ENCODE measurements at places on chromosomes 12 and 14.

DNA sequence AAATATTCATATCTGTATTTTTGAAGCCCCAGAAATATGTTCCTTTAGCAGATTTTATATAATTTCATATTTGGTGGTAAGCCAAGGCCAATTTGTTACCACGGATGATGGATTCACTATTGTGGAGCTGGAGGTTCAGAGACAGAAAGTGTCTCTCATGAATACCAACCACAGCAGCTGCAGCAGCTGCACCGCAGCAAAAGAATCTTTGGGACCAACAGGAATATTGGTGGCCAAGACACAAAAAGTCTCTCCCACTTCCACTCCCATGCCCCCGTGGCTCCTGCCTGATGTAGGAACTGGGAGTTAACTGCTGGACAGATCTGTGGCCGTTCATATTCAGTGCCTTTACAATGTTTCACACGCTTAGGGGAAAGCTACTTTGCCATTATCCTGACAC lies 155.3 kb downstream of the ADAMTS20 start:
- DNase-seq = no peak

DNA sequence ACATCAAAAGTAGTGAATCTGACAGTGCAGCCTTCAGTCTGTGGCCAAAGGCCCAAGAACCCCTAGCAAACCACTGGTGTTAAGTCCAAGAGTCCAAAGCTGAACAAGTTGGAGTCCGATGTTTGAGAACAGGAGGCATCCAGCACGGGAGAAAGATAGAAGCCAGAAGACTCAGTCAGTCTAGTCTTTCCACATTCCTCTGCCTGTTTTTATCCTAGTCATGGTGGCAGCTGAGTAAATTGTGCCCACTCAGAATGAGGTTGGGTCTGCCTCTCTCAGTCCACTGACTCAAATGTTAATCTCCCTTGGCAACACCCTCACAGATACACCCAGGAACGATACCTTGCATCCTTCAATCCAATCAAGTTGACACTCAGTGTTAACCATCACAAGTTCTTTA lies 1255.4 kb downstream of the LRFN5 start:
- no peak for DNase-seq

GRCh38 chr12:550473-551260 lies 90.9 kb downstream of the B4GALNT3 start:
- no peak for DNase-seq

DNA sequence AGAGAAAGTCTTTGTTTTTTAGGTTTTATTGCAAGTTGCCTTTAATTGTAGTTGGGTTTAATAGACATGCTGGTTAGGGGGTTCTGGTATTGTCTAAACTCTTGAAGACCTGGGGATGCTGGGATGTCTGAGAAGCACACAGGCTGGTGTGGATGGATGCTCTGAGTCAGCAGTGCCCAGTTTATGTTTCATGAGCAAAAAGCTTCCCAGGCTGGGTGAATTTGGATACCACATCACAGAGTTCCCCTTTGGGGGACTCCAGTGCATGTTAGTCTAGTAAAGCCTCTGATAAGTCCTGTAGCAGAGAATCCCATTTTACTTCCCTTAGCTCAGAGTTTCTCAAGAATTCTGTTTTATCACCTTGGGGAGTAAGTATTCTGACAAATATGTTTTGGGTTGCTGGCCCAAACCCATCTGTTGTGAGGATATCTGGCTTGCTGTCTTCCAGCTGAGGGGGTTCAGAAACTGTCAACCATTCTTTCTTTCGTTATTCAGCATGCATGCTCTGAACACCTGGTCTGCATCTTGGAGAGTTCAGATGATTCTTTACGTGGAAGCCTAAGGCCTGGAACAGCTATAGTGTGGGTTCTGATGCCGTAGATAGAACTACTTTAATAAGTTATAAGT lies 509.1 kb downstream of the VRK1 start:
- DNase-seq = no peak

GRCh38 chr14:70909733-70910614 lies 2.7 kb downstream of the PCNX1 start:
- no peak for DNase-seq

DNA sequence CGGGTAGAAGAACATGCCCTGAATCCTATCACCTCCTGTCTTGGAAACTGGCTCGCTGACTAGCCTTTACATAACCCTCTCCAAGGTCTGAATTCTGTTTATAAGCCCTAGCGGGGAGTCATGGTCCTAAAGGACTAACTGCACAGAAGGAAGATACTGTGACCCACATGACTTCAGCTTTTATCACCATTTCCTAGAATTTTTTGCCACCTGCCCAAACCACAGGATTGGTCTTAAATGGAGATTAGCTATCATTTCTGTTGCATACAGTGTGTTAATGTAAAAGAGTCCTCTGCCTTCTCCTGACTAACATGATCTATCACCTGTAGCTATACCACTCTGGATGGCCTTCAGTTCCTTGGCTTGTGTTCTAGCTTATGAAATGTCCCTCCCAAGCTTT lies 319.2 kb downstream of the DUSP6 start:
- no peak for DNase-seq

- no peak for DNase-seq
Measured at GRCh38 chr12:64792128-64792527, 32.3 kb upstream of the TBC1D30 start.

- no peak for DNase-seq
Measured at GRCh38 chr14:92549859-92550230, 36.3 kb downstream of the RIN3 start.

GRCh38 chr12:12582895-12583303 lies 20.2 kb upstream of the DUSP16 start:
- DNase-seq = no peak

DNA sequence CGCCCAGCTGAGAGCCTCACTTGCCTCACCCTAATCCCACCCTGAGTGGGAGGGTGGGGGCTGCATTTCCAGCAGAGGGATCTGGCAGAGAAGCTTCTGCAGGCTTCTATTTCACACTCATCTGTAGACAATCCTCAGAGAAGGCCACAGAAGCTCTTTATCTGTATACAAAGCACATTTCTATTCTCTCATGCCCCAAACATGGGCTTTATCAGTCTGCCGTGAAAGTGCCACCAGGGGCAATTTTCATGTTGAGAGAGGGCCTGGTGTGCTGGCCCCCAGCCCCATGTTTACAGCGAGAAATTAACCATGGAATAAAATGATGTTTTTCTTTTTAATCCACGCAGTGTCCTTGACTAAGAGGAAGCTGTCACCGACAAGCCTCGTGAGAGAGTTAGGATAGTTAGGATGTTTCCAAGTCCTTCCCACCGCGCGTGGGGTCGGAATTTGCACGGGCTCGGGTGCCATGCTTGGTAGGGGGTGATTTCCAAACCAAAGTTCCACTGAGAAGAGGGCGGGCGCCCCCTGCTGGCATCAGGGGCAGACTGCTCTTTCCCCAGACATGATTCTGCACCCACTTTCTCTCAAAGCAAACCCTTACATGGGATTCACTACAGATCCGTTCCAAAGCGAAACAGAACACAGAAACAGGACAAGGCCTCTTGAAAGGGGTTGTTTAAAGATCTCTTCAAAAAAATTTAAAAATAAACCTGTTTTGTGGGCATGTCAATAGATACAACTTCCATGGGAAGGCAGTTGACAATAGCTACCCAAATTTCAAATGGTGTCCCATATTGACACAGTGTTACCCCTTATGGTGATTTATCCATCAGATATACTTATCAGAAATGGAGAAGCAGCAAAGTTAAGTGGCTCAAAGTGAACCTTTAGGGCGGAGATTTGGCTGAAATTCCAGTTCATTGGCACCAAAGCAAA lies 19.4 kb downstream of the BDKRB1 start:
- DNase-seq = peak; percentile 83

DNA sequence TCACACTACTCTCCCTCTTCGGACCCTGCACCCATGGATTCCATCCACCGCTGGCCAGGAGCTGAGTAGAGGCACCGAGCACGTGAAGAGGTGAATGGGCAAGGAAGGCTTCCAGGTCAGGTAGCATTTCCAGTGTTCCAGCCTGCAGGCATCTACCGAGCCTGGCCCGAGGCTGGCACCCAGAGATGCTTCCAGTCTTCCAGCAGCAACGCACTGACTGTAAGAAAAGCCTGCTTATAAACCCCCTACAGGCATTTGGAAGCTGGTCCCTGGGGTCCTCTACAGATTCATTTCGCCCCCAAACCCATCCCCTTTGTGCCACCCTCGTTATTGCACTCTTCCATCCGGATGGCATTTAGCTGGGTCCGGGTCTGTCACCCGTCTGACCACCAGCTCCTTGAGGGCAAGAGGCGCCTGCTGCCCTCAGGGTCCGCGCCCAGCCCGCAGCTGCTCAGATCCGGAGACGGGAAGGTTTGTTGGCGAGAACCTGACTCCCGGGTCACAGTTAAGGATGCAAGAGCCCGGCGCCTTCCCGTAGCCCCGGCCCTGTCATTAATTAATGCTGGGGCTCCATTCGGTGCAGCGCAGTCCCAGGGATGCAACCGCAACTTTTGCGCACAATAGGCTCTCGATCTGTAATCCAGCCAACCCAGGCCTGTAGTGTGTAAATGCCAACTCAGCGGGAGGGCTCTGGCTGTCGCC lies 614 bp upstream of the MARK3 start:
- DNase-seq = no peak

DNA sequence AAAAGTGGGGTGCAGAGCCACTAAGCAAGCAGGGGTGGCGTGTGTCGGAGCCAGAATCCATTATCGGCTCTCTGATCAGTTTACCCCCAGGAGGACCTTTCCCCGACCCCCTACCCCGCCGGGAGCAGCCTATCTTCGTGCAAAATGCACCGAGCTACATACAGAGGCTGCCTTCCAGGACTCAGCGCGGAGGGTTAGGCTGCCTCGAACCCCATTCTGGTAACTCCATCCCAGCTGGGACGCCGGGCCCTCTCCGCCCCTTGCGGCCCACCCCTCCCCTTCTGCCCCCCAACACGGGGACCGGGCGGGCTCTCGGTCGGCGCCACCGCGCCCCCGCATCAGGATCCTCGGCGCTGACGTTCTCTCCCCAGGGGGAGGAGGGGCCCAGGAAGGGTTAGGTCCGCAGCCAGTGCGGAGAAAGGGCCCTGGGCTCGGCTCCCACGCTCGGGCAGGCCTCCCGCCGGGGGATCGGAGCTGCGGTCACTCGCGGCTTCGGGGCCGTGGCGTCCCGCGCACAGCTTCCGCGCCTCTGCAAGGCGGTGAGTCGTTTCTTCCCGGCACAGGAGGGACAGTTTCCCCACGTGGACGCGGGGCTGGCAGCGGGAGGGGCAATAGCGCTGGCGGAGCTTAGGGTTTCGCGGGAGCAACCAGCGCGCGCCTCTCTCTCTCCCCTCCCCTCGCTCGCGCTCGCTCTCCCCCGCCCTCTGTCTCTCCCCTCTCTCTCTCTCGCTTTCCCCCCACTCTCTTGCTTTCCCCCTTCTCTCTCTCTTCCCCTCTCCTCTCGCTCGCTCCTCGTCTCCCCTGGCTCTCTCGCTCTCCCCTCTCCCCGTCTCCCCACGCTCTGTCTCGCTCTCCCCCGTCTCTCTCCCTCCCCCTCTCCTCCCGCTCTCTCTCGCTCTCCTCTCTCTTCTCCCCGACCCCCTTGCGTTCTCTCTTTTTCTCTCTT lies 12.5 kb upstream of the MAP3K9 start:
- peak; percentile 23 for DNase-seq

GRCh38 chr14:88085736-88086135 lies 80.8 kb downstream of the GPR65 start:
- DNase-seq = no peak

DNA sequence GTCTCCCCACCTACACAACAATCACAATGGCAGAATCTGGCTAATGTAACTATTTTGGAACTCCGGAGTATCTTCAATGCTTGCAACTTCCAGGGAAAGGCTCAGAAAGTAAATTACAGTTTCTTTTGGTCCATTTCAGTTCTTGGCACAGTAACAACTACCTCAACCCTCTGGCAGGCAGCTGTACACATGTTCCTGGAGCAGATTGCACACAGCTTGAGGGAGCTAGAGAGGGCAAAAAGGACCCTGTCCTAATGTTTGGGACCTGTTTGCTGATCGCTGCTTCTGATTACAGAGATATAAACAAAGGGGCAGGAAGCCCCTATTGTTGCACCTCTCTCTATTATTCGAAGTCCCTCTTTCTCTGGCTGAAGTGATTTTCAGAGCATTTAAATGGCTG lies 35.2 kb upstream of the SLC38A1 start:
- no peak for DNase-seq

- DNase-seq = no peak
Measured at GRCh38 chr12:54579258-54579657, 9.2 kb downstream of the PPP1R1A start.

GRCh38 chr14:79551523-79551922 lies 659.8 kb downstream of the DIO2 start:
- no peak for DNase-seq

DNA sequence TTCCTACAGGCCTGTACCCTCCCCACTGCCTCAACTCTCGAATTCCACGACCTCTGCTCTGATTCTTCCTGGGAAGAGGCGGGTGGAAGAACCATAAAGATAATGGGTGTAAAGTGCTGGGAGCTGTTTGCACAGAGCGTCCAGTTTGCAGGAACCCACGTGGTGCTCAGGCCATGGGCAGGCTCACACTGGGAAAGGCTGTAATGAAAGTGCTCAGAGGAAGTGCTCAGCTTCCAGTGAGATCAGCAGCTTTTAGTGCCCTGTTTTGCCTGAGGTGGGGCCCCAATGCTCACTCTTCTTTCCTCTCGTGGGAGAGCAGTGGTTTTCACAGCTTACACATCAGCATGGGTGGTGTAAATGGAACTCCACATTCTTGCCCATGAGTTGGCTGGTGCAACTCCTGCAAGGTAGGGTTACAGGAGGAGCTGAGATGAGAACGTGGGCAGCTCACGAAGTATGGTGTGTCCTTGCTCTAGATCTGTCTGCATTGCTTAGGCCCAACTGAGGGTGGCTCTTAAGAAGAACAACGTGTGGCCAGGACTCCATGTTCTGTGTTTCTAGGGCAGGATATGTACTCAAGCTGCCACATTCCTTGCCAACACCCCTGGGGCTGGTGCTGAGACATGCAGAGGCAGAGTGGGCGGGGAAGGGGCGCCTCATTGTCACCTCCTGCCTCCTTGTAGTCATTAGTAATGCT lies 2.9 kb downstream of the TMEM63C start:
- DNase-seq = no peak

GRCh38 chr12:14317362-14318146 lies 47.9 kb upstream of the ATF7IP start:
- DNase-seq = no peak

- no peak for DNase-seq
Measured at GRCh38 chr12:106945261-106945851, 10.4 kb upstream of the TMEM263 start.

DNA sequence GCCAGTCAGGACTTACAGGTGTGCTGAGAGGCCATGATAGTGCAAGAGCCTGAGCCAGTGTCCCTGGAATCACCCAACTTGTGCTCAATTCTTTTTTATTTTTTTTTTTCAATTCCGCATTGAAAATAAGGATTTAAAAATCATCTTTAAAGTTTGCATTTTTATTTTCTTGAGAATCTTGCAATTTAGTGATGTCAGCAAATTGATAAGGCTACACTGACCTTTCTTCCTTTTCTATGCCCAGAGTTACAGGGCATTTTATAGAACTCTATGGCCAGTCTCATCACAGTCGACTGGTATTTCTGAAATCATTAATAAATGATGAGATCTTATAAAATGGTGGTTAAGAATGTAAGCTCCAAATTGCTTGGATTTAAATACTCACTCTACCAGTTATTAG lies 63.3 kb upstream of the PRKD1 start:
- no peak for DNase-seq
